Activated CD8-positive, alpha-beta memory T cell treated with anti-CD3 and anti-CD28 coated beads, Interleukin-2, amount 50 U/mL, for 48 hours (primary cell): ENCODE measurements at places on chromosomes 13 and 19.

- DNase-seq, result peak; percentile 74
These were observed 22.6 kb downstream of the FBXL12 start for GRCh38 chr19:9796113-9796773.

DNA sequence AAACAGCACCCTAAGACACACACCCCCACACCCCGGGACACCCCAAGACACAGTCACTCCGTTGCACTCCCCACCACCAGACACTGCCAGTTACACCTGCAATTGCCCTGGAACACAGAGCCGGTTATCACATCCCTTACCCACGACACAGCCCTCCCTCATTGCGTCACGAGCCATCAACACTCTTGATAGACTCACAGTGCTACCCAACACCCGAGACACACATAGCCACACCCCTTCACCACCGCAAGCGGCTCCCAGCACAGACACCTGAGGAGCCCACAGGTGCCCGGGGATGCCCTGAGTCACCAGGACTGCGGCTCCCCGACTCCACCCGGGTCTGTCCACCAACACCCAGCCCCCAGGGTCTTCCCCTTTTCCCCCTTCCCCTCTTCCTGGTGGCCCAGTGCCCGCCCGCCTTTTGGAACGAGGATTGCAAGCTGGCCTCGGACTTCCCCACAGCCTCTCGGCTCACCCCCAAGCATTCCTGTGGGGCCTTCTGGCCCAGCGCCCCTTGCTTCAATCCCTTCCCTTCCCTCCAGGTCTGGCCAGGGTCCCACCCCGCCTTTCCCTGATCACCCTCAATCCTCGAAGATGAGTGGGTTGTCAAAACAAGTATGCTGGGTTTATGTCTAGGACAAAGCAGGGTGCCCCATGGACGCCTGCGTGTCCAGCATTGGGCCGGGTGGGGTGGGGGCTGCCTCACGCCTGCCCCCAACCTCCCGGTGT, 1.7 kb upstream of the PTGER1 start:
- DNase-seq, result no peak

- no peak for DNase-seq
These were observed 171.1 kb downstream of the KCTD12 start for GRCh38 chr13:76715075-76715474.

DNA sequence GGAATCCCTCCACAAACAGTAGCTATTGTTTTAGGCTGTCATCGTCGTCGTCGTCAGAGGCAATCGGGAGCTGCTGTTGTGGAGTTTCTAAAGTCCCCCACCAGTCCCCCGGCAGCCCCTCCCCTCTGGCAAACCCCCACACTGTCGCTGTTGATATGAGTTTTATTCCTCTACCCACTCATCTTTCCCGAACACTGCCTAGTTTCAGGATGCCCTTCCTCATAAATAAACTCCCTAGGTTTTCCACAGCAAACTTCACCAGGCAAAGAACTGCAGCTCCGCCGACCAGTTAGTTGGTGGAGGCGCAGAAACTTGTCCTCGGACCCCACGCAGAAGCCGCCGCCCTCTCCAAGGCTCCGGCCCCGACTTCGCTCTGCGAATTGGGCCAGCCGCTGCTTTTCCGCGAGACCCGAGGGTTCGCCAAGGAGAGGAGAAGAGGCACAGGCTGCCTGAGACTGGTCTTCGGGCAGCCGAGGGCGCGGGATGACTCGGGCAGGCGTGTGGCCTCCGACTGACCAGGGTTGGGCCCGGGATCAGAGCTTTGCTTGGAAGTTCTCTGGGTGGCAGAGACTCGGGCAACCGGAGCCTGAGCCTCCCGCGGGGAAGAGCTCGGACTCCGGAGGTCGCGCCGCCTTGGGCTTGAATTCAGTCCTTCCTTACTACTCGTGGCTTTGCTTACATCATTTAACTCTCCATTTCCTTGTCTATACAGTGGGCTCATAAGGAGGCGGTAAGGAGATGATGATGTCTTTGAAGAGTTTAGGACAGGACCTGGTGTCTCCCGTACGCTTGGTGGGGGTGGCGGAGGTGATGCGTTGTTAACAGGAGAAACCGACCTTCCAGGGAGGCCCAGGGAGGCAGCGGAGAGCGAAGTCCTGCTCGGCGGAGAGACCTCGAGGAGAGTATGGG, 7.9 kb downstream of the PDX1 start:
- no peak for DNase-seq

GRCh38 chr19:19405971-19406877, 749 bp downstream of the GATAD2A start:
- peak; percentile 82 for DNase-seq

DNA sequence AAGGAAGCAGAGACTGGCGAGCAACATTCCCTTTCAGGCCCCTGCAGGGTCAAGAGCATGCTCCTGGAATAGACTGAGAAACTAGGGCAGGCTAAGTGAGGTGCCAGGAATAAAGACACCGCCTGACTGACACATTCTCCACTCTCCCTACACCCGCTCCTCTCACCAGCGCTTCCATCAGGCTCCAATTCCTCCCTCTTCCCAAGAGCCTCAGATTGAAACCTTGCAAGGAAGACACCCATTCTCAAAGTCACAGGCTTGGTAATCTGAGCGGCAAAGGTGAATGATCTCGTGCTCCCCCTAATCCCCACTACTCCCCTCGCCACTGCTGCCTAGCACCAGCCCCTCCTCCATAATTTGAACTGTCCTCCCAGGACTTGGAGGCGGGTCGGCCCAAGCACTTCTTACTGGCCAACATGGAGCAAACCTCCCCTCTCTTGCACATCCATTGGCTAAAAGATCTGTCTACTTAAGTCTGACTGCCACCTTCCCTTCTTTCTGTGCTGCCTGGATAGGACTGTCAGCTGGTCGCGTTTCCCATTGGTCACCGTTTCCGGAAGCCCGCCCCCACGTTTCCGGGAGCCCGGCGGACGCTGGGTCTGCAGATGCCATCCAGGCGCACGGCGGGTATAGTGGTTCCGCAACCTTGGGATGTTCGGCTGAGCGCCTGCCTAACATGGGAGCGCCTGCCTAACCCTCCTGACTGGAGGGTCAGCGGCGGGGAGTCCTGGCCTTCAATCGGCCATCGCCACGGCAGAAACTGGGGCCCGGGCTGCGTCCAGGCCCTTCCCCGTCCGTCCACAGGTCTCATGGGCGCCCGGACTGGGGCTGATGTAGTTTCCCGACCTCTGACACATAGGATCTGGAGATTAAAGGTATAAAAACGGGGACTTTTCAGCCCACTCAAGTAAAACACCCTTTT, 33.6 kb downstream of the ZNF383 start:
- DNase-seq, result no peak
